Common myeloid progenitor, CD34-positive (primary cell): ENCODE measurements at places on chromosomes 7 and 10.

GRCh38 chr7:43456200-43456599, 126.7 kb upstream of the STK17A start:
- no peak for DNase-seq

DNA sequence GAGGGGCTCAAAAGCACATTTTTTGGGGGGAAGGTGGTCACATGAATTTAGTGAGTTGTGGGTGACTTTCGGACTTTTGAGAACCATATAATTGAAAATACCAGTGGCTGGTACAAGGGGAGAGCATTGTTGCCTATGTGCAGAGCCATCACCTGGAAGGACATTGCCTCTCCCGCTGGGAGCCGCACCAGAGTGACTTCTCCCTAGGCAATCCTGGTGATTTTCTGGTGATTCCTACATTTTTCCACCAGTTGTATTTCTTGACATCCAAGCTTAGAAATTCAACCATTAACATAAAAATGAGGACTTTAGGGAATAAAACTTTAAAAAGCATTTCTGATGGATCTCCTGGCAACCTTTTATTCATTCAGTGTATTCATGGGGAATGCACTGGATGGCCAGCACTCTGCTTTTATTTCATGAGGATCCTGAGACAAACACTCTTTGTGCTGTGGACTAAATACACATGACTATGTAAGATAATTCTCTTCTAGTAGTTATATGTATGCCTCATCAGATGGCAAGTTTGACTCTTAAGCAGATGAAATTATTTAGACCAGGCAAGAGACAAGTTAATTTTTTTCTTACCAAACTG, 41.8 kb upstream of the MKI67 start:
- no peak for DNase-seq

DNA sequence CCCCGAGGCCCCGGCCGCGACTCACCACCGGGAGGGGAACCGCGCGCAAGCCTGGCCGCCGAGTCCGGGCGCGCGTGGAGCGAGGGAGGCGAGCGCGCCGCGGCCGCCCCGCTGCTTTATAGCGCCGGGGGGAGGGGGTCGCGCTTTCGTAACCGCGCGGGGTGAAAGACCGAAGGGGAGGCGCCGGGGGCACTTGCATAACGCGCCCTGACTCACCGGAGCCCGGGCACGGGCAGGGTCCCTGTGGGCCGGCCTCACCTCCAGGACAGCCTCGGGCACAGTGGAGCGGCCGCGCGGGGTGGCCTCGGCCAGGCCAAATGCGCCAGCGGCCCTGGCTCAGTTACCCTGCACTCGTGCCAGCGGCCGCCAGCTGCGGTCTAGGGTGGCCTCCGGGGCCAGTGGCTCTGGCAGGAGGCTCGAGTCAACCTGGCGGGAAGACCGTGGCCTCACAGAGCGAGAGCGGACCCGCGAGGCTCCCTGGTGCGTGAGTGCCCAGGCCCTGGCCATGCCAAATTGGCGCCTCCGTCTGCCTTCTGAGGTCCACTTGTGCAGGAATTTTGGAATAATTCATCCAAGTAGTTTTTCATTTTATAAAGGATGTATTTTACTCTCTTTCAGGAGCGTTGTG, at the start of gene RBP4:
TSS of gene RBP4 (minus strand) at position 90 of the 628 bp plus-strand sequence. CDS start 207 bp downstream, outside the sequence.
- DNase-seq, result no peak

DNA sequence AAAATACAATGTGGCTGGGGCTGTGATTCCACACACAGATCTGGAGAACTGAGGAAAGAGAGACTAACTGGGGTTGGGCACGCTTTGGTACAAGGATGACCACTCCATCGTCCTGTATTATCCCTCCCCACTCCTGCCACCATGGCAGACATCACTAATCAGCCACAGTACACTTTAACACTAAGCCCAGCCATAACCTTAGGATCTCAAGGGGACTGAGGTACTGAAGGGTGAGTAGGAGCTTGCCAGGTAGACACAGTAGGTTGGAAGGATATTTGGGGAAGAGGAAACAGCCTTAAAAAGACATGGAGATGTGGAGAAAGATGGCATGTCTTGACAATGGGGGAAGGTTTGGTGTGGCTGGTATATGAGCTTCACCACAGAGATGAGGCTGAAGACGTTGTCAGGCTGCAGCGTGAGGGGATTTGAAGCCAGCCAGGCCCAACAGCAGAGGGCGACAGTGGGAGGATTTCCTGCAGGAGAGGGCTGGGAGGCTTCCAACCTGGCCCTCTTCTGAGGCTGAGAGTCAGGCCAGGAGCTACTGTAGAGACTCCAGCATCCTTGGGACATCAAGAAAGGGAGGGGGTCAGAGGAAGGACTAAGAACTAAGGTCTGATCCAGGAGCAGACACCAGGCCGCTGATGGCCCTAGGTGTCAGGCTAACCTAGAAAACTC, 58.6 kb upstream of the COL13A1 start:
- peak; percentile 16 for DNase-seq

- DNase-seq, result no peak
These were observed 11.5 kb upstream of the NPFFR1 start for GRCh38 chr10:70295321-70295720.

DNA sequence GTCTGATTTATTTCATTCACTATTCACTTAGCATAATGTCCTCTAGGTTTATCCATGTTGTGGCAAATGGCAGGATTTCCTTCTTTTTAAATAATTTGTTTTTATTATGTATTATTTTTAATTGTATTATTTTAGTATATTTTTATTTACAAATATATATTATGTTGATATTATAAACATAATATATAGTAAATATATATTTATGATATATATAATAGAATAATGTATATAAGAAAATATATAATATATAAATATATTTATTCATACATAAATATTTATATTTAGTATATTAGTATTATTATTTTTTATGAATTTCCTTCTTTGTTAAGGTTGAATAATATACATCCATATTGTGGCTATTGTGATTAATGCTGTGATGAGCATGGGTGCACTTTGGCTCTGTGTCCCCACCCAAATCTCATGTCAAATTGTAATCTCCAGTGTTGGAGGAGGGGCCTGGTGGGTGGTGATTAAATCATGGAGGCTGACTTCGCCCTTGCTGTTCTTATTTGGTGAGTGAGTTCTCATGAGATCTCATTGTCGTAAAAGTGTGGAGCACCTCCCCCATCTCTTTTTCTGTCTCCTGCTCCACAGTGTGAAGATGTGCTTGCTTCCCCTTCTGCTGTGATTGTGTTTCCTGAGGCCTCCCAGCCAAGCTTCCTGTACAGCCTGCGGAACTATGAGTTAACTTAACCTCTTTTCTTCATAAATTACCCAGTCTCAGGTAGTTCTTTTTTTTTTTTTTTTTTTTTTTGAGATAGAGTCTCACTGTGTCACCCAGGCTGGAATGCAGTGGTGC, 52.3 kb upstream of the CYP2C18 start:
- peak; percentile 73 for DNase-seq

- no peak for DNase-seq
These were observed 27.0 kb upstream of the GSDME start for GRCh38 chr7:24784277-24784676.

DNA sequence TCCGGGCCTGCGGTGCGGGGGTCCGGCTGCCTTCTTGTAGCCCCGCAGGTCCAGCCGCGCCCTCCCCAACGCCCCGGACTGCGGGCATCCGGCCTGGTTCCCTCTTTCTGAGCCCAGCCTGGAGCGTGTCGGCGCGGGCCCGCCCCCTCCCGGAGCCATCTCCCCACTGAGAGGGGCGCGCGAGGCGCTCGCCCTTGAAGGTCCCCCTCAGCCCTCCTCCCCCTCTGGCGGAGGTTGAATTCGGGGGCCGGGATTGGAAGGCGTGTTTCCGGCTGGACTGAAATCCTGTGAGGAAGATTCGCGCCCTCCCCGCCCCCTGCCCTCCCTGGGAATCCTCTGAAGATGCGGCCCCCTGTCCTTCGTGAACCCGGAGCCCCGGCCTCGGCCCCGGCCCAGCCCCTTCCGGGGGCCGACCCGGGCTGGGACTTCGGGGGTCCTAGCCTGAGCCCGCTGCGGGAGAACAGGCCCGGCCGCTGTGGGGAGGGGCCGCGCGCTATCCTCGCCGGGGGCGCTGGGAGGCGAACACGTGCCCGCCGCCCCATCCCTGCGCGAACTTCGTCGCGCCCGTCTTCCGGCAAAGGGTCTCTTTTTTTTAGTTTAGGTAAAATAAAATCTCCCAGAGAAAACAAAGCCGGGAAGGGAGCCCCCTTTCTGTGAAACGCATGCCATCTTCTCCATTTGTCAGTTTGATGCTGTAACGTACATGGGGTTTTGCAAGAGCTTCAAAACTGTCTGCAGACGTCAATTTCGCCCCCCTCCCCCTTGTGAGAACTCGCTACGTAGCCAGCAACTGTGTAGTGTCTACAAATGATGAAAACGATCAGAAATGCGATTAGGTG, 636 bp downstream of the PDCD4 start:
- DNase-seq, result peak; percentile 94

GRCh38 chr7:32881074-32881982, 10.2 kb downstream of the KBTBD2 start:
- DNase-seq, result no peak

GRCh38 chr10:62308101-62308500, 39.5 kb upstream of the RTKN2 start:
- no peak for DNase-seq

DNA sequence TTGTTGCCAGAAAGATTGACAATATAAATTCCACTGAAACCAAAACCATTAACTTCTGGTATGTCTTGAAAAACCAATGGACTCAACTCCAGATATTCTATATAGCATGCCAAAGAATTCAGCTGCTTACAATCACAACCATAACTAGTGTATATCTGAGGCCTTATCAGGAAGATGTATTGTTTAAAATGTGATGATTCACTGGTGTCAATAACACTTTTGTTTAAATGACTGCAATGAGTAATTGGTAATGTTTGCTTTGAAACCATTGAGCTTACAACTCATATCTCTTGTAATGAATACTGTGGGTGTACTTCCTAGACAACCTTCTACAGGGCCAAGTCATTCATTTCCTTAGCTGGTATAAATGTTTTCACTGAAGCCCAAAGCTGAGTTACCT, 727.9 kb upstream of the KCND2 start:
- no peak for DNase-seq

DNA sequence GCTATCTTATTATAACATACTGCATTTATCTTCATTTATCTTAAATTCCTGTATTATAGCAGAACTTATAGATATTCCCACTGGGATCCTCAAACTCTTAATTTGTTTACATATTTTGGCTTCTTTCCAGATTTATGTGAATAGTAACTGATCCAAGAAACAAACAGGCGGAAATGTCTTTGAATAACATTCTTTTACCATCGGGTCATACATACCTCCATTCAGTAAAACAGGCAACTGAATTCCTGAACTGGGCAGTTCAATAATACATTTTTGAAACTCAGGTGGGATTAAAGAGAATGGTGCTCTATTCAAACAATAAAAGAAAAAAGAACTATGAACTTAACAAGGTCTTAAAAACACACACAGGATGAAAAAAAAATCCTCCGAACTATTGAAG, 337.4 kb downstream of the CRPPA start:
- no peak for DNase-seq

DNA sequence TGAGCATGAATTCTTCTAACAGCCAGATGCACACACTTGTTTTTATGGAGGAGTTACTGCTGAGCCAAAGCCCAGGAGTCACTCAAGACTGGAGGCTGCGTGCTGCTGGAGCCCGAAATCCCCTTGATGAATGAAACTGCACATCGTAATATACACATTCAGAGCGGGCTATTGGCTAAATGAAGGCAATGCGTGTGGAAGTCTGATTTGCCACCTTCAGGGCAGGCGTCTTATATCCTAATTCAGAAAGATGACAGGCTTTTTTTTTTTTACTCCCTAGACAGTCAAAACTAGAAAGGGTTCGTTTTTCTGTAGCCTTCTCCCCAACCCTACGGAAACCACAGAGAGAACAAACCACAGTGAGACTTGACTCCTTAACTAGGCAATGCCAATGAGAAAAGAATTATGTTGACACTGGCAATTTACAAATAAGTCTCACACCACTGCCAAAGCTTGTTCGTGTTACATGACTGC, 227.2 kb upstream of the KLF14 start:
- peak; percentile 30 for DNase-seq

- DNase-seq, result no peak
These were observed 29.9 kb upstream of the RAPGEF5 start for GRCh38 chr7:22386865-22387264.

DNA sequence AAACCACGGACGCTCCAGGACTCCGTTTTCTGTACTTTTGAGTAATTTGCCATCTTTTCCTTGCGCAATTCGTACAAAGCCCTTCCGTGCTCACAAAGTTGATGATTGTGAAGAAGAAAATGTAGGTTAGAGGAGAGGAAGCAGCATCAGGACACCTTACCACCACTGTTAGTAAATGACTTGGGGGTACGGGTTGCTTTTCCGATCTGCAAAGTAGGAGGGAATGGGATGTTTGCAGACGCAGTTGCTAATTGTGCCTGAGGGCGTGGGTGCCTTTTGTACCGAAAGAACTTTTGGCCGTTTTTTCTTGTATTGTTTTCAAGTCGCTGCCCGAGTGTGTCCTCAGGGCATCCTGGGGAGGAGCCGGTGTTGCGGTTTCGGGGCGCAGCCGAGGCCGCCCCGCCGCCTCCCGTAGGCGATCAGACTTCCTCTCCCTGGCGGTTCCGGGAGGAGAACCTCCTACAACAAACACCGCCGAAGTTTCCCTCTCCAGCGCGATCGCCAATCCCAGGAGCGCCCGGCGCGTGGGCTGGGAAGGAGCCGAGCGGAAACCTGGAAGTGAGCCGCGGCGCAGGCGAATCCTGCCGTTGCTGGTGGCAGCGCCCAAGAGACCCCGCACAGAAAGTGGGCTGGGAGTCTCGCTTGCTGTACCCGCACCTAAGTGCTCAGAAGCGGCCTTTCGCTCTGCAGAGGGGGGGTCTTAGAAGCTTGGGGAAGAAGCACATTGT, 1.0 kb downstream of the PRR15 start:
- DNase-seq, result peak; percentile 78

DNA sequence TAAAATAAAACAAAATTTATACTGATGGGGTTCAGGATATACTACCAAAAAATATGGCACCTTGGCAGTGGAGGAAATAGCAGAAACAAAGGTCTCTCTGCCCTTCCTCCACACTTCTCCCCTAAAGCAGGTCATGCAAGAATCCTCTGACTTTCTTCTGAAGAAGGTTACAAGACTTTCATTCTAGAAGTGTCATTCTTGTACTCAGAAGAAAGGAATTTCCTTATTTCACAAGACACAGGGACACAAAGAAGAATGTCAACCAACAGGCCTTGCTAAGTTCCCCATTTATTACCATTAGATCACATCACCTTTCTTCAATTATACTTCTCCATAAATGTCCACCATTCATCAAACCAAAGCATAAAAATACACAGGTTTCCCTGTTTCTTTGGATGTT, 470.2 kb downstream of the PAXIP1 start:
- no peak for DNase-seq

- no peak for DNase-seq
These were observed 39.5 kb downstream of the AGK start for GRCh38 chr7:141590666-141591065.
